Natural killer cell (primary cell): ENCODE measurements at places on chromosomes 3 and 15. TPM values are rescaled to one million over a fixed set of nuclear protein-coding genes. Genes with fewer than 3 reads are reported as not detected.

The PLD1 gene
- 13.2 TPM for total RNA-seq

The FAM3D gene
- not detected for total RNA-seq

DNA sequence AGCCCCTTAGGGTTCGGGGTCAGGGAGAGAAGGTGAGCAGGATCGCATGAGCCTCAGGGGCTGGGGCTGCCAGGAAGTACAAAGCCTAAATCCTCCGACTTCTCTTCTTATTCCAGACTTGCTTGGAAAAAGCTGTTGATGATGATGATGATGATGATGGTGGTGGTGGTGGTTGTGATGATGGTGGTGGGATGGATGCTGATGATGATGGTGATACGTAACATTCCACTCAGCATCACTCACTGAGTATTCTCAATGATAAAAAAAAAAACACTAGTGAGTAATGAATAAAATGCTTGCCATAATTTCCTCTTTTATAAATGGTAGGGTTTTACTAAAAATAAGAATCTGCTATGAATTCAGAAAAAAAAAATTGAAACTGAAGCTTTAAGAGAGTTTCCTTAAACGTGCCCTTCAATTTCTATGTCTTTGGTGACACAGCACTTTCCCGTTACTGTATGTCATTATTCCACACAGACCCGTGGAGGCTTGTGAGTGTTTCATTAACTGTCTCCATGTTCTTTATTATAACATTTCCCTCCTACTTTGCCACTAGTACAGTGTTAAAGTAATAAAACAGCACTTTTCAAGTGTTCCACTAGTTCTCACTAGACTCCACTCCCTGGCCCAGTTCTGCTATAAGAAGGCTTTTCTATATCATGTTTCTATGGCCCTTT, 5.4 kb upstream of the ACAN start:
- DNase-seq, result no peak

- DNase-seq, result no peak
These were observed 114.2 kb upstream of the DAZL start for GRCh38 chr3:16719426-16719825.

GRCh38 chr15:75225951-75226732, 24.5 kb downstream of the C15orf39 start:
- no peak for DNase-seq
